ENCODE measurements at places on chromosomes 7 and 10. TPM values are rescaled to one million over a fixed set of nuclear protein-coding genes. Genes with fewer than 3 reads are reported as not detected.

DNA sequence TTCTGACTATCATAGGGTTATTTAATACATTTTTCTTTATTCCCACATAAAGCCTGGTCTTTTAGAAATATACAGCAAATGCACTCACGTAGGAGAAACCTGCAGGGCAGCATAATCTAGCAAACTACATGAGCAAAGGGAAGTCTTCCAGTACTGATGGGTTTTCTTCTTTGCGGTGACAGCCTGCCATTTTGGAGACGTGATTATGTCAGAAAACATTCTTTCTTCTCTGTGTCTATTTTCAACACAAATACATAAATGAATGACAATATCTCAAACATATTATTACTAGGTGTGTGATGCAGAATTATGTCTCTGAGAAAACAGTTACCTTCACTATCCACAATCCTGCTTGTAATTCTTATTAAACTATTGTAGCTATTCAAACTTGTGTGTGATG is 425.0 kb downstream of the GPAM start:
- no peak overlapping the region for H3K27ac ChIP-seq
- H3K4me3 ChIP-seq = no peak overlapping the region
- H3K4me1 ChIP-seq = peaks cover 10% of the 10 kb centered on the region
- no peak for DNase-seq

DNA sequence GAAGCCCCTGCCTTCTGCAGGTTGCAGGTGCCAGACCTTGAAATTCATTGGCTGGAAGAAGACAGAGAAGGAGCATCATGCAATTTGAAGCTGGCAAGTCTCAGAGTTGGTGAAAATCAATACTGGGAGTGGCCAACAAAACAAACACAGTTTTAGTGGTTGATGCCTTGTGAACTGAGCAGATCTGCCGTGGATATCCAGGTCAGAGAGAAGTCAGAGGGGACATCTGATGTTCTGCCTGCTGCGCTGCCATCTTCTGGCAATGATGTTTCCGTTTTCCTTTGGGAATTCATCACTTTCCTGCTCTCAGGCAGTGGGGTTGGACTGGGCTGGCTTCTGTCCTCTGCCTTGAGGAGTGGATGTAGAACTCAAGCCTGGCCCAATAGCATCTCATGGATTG is 132.0 kb downstream of the RPS24 start:
- peaks cover 5% of the 10 kb centered on the region for H3K27me3 ChIP-seq
- H3K27ac ChIP-seq = no peak overlapping the region
- no peak for DNase-seq
- H3K4me1 ChIP-seq = peaks cover 5% of the 10 kb centered on the region
- no peaks in the 10 kb centered on the region for H3K36me3 ChIP-seq
- no peak overlapping the region for H3K4me3 ChIP-seq

DNA sequence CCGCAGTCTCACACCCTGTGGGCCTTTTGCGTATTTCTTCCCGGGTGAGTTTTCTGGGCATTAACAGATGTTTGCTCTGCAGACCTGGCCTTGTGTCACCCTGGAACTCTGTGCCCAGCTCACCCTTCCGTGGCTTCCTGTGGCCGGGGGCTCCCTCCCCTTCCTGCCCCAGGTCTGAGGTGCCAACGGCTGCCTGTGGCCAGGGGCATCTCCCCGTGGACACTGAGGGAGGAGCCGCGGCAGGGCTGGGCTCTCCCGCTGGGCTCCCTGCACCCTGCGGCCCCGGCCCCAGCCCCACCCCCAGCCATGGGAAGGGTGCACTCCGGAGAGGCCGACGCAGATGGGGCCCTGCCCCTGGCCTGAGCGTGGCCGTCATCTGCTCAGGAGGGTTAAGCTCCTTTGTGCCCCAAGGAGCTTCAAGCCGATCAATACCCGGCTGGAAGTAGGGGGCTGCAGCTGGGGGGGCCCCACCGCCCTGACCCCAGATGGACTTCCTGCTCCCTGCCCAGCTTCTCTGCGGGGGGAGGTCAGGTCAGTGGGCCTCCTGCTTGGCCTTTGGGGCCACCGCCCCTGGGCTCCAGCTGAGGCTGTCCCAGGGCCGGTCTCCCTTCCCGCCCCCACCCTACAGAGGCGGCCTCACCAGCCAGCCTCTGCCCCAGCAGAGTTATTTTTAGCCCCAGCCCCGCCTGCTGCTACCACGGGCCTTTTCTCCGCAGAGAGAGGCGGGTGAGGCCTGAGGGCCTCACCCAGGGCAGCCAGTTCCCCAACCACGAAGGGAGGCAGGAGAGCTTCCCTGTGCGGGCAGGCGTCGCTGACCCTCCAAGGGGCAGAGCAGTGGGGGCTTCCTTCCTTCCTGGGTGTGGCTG is 24.2 kb downstream of the PWWP2B start:
- no peaks in the 10 kb centered on the region for H3K36me3 ChIP-seq
- H3K4me3 ChIP-seq = no peak overlapping the region
- H3K4me1 ChIP-seq = peaks cover 29% of the 10 kb centered on the region
- no peak for DNase-seq
- H3K27me3 ChIP-seq = no peaks in the 10 kb centered on the region

- no peak for DNase-seq
- no peaks in the 10 kb centered on the region for H3K4me1 ChIP-seq
- H3K27me3 ChIP-seq = peaks cover 11% of the 10 kb centered on the region
- H3K27ac ChIP-seq = no peak within 1 kb of the TSS
- H3K36me3 ChIP-seq = no peaks in the 10 kb centered on the region
- H3K4me3 ChIP-seq = no peak within 1 kb of the TSS
Measured at GRCh38 chr7:150514748-150515222, at the start of gene GIMAP7. Gene GIMAP7 (plus strand): TSS chr7:150514872. CDS start chr7:150519975, 5,103 bp downstream.

Gene SHH
- 28.3 TPM for total RNA-seq

GRCh38 chr10:84291384-84291783 is 37.0 kb upstream of the CCSER2 start:
- no peaks in the 10 kb centered on the region for H3K4me1 ChIP-seq
- no peak for DNase-seq
- peaks cover 16% of the 10 kb centered on the region for H3K27me3 ChIP-seq
- H3K27ac ChIP-seq = no peak overlapping the region
- H3K4me3 ChIP-seq = no peak overlapping the region
